ENCODE measurements at places on chromosomes 5 and 9.

GRCh38 chr9:5013374-5013773 is 28.3 kb downstream of the JAK2 start:
- DNase-seq = no peak

DNA sequence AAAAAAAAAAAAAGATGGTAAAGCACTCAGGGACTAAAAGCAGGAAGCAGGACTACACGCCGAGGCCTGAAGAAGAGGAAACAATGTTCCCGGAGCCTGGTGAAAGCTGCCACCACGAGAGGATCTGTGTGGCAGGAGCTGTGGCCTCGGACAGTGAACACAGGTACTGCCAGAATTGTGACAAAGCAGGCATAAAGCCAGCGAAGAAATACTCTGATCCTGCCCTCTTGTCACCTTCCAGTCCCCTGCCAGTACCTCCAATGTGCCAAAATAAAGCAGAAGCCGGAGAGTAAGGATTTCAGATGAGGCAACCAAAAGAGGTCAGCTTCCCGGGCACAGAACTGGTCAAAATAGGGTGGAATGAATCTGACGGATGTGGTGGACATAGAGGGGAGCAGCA is 211.5 kb upstream of the TARS1 start:
- no peak for DNase-seq

GRCh38 chr9:76796296-76796695 is 32.1 kb downstream of the PCA3 start:
- no peak for DNase-seq

GRCh38 chr9:135883410-135884089 is 23.8 kb downstream of the CAMSAP1 start:
- no peak for DNase-seq

DNA sequence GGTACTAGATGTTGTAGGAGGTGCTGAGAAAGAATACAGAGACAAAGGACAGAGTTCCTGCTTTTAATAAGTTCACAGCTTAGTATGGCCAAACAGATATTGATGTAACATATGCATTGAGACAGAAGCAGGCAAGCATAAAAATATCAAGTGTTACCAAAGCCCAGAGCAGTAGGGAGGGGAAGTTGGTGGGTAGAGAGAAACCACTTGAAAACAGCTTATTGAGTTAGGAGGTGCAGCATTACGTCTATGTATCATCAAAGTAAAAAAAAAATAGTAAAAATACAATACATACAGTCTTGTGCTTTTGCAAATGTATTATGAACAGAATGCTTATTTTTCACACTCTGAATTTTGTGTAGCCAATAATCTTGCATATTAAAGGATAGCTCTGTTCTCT is 441.8 kb upstream of the SGCD start:
- DNase-seq = no peak

GRCh38 chr9:82404881-82405280 is 416.3 kb downstream of the SPATA31D1 start:
- DNase-seq = no peak

DNA sequence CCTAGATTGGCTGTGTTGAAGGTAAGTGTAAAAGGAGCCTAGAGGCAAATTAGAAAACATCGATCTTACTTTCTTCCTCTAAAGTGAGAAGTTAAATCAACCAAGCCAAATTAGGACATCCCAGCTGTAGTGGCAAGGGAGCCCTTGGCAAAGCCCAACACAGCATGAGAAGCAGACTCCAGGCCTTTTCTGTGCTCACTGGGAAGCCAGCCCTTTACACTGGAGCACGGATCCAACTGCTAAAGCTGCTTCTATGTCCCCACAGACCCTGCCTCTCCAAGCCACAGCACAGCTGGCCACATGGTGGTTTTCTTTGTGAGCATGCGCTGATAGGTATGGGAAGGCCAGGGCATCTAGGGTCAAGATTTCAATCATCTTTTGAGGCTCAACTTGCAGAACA is 94.1 kb downstream of the APBA1 start:
- no peak for DNase-seq

- no peak for DNase-seq
These were observed 246.7 kb upstream of the TRPM3 start for GRCh38 chr9:71368157-71368556.

DNA sequence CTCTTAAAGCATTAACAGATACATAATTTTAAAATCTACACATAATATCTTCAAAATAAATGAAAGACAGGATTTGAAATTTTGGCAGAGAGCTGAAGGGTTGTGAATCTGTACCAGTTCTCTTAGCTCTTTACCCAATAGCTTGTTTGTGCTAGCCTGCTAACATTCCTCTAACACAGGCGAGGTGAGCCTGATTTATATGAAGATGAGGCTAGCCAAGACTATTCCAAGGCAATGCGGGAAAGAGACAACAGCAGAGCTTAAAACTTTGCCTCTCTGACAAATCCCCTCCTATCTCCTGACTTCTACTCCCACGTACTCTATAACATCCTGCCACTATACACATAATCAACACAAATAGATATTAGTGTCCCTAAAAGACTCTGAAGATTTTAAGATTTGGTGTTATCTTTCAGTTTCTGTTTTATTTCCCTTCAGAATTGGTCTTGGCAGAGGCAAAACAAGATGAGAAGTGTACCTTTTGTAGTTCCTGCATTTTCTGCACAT is 745.6 kb upstream of the ZNF608 start:
- no peak for DNase-seq

- DNase-seq = no peak
These were observed 292.4 kb downstream of the ZNF608 start for GRCh38 chr5:124454081-124454480.

DNA sequence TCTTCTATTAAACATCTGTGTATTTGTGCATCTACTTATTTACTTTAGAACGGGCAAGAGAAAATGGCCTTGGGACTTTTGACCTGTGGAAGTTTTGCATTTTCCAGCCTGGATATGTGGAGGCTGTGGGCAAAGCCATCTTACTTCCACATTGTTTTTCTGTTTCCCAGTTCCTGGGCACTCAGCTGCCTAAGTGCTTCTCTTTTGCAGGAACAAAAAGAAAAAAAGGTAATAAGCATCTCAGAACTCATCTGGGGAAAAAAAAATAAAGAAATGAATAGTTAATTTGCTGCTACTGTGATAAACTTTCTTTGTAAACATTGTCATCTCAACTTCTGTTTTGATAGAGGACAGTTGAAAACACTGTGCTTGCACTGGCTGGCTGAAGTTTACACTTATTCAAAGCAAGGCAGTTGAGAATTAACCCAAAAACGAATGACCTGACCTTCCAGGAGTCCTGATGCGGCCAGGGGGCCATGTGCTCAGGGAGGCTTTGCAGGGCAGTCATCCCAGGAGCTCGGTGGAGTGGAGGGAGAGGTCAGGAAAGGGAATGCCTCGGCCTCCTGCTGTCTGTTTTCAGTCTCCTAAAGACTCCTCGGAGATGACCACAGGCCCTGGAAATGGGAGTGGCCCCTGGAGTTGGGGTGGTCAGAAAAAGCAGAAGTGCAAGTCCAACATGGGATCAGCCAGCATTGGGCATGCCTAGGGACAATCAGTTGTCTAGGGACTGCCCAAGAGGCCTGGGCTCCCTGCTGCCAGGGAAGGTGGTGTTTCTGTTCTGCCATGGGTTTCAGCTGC is 75.5 kb downstream of the RAI14 start:
- DNase-seq = no peak

DNA sequence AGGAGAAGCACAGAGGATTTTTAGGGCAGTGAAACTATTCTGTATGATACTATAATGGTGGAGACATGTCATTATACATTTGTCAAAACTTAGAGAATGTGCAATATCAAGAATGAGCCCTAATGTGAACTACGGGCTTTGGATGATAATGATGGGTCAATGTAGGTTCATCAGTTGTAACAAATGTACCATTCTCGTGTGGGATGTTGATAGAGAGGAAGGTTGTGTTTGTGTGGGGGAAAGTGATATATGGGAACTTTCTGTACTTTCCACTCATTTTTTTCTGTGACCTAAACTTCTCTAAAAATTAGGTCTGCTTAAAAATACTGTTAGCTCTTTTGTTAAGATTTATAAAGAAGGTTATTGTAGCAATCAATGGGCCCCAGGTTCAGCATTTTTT is 138.9 kb downstream of the SPATA31D1 start:
- DNase-seq = no peak

- no peak for DNase-seq
These were observed 306 bp downstream of the TRUB2 start for GRCh38 chr9:128321879-128322403.

DNA sequence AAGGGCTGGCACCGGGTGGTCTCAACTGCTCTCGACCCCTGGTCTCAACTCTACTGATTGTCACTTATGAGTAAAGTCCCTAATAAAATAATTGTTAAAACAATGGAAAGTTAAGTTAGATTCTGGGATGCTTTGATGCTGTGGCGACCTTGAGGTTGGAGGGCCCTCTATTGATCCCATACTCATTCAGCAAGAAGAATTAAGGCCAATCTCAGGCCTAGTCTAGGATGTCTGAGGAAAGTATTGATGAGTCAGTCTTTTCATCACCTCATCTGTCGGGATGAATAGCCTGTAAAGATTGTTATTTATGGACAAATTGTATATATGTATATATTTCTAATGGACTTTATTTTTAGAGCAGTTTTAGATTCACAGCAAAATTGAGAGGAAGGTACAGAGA is 50.8 kb downstream of the WDR36 start:
- no peak for DNase-seq

DNA sequence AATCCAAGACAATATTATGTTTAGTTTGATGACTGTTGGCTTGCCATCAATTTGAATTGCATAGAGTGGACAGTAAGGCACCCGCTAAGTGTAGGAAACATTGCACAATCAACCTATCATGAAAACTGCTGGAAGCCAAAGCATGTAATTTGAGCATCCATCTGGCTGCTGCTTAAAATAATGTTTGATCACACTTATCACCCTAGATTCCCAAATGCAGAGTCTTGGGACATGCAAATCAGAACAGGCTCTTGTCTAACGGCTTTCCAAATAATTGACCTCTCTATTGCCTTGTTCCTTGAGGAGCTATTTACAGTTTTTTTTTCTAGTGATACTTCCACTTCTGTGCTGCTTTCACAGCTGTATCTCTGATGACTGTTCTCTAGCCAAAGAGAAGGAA is 342.1 kb downstream of the PRR16 start:
- no peak for DNase-seq

DNA sequence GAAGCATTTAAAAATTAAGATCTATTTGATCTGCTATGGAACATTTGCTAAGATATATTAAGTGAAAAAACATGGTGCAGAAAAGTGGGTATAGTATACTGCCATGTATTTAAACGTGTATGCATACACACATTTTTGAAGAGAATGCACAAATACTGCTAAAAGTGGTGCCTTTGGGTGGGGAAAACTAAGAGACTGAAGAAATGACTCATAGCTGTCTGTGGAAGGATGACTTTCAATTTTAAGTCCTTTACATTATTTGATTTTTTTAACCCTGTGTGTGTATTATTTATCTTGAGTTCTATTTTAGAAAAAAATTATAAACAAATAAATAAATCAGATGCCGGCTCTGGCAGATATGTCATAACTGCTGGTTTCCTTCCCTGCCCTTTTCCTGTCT is 120.7 kb upstream of the SLIT3 start:
- no peak for DNase-seq

GRCh38 chr9:136172412-136173079 is 32.4 kb downstream of the LHX3 start:
- DNase-seq = no peak

GRCh38 chr9:122941582-122942234 is 888 bp downstream of the RABGAP1 start:
- no peak for DNase-seq

DNA sequence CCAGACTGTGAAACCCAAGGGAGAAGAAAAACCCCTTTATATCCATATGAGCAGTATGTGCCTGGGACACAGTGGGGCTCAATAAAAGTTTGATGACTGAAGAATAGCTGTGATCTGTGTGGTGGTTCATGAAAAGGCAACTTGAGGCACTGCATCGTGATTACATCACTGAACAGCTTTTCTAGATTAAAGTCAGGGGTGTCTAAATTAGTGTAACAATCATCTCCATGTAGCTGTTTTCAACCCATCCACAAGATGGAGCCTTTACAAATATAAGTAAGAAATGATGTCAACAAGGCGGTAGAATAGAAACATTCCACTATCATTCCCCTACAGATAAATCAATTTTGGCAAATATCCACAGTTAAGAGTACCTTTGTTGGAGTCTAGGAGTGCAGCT is 55.5 kb downstream of the PRRC1 start:
- DNase-seq = no peak

DNA sequence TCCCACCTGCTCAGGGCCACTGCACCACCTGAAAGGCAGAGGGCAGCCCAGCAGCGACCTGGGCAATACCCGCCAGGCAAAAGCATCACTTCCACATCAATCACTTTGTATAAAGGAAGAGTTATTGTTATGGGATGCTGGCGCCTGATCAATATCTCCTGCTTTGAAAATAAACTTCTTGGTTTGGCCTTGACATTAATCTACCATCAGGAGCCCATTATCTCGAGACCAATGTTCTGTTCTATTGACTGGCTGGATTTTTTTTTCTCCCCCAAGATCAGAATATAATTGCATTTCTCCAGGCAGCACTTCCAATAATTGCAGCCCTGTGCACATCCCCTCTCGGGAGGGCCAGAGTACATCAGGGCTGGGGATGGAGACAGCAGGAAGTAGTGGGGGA is 44.4 kb upstream of the SAP30L start:
- no peak for DNase-seq

DNA sequence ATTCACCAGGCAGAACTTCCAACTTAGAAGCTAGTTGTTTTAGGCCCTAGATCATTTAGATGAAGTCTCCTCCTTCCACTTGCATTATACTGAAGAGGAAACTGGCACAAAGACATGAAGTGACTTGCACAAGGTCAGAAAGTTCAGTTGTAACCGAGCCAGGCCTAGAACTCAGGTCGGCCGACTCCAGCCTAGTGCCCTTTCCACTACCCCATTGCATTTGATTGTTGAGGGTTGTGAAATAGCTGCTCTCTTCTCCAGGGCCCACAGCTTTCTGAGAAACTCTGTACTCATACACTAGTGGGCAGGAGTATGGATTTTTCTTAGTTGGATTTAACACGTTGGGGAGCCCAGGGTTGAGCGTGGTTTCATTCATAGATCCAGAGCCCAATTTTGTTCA is 5.6 kb downstream of the ZNF462 start:
- DNase-seq = no peak

DNA sequence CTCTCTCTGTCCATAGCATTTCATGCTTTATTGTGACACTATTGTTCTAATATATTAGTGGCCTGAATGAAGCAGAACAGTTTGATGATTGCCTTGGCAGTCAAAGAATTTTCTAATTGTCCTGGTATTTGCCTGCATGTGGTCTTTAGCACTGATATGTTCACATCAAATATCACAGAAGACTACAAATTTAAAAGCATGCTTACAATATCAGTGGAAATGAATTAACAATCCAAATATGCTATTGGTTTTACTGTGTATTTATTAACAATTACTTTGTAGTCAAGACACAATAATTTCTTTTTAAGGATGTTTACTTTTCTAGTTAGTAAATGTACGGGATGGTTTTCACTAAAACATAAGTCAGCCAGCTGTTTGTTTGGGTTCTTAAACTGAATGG is 18.3 kb downstream of the EFNA5 start:
- no peak for DNase-seq

- no peak for DNase-seq
These were observed 15.8 kb upstream of the CACFD1 start for GRCh38 chr9:133443982-133444381.

GRCh38 chr9:135508211-135508820 is 7.8 kb downstream of the MRPS2 start:
- no peak for DNase-seq

GRCh38 chr5:42552597-42552996 is 129.4 kb downstream of the GHR start:
- DNase-seq = no peak

All from activated naive CD4-positive, alpha-beta T cell treated with Interleukin-2 at 50 U/mL for 16 hours (primary cell).